Omental fat pad (tissue), 4 donors: ENCODE measurements at places on chromosomes 6 and 20.

- DNase-seq, result no peak
Measured at GRCh38 chr20:40980106-40980827, 48.4 kb upstream of the TOP1 start.

GRCh38 chr20:45826381-45827019 is 612 bp downstream of the TNNC2 start:
- DNase-seq, result no peak

- no peak for DNase-seq
Measured at GRCh38 chr6:72040111-72040510, 153.8 kb downstream of the RIMS1 start.

- no peak for DNase-seq
Measured at GRCh38 chr6:130730600-130730999, 96.6 kb upstream of the SMLR1 start.

GRCh38 chr6:107115695-107116327 is 496 bp upstream of the BEND3 start:
- no peak for DNase-seq
